ENCODE measurements at places on chromosomes 11 and 22. TPM values are rescaled to one million over a fixed set of nuclear protein-coding genes. Genes with fewer than 3 reads are reported as not detected.

The ZNF143 gene
- total RNA-seq = 35.8 TPM

The CRACR2B gene
- 4.8 TPM for total RNA-seq

The ZC3H12C gene
- total RNA-seq = 13.6 TPM

The OR8A1 gene
- total RNA-seq = not detected

The SLC35E4 gene
- 20.7 TPM for total RNA-seq

The OR51B5 gene
- total RNA-seq = not detected
